Placental pericyte (primary cell): ENCODE measurements at places on chromosomes 7 and 10. TPM values are rescaled to one million over a fixed set of nuclear protein-coding genes. Genes with fewer than 3 reads are reported as not detected.

The ELMO1 gene
- 0.22 TPM in 1 of 2 replicates, not detected in the other for total RNA-seq

The OPN4 gene
- total RNA-seq, result not detected in 2 replicates

The HOXA7 gene
- 0.44 and 1.0 TPM in 2 replicates for total RNA-seq

The PPIF gene
- total RNA-seq, result 41.2 and 90.8 TPM in 2 replicates
